ENCODE measurements at places on chromosomes 1 and 21.
A peak's percentile ranks its signal among the peaks of the same experiment; 100 is the strongest.

GRCh38 chr21:46500224-46500861 lies 41.7 kb downstream of the DIP2A start:
- DNase-seq = no peak

DNA sequence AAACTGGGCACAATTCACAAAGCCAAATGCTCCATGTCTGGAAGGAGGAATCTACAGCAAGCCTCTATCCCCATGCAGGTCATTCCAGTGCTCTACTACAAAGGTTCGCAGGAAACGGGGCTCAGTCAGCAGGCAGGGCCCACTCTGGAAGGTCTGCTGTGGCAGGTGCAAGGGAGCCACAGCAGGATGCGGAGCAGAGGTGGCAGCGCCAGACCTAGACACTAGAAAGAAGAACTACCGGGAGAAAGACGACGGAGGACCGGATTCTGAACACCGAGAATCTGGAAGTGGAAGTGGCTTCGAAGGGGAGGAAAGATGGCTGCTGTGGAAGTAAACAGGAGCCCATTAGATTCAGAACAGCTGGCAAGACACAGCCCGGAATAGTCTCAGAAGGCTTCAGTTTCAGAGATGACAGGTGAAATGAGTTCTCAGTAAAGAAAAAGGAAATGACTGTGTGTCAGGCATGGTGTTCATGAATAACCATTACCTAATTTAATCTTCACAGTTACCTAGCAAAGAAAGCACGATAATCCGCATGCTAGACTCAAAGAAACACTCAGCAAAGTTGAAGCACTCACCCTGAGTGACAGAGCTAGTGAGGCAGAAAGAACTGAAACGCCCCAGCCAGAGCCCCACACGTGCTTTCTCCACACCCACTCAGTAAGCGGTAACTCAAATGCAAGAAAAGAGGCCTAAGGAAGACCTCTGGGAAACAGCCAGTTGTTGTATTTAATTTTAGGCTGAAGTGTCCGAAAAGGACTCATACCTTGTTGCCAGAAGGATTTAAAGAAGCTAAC lies 21.4 kb downstream of the SETD4 start:
- peak; percentile 34 for DNase-seq

- DNase-seq = no peak
Measured at GRCh38 chr1:75612976-75613375, 2.1 kb upstream of the SLC44A5 start.

- no peak for DNase-seq
Measured at GRCh38 chr1:43776043-43776761, 68.9 kb downstream of the ST3GAL3 start.

DNA sequence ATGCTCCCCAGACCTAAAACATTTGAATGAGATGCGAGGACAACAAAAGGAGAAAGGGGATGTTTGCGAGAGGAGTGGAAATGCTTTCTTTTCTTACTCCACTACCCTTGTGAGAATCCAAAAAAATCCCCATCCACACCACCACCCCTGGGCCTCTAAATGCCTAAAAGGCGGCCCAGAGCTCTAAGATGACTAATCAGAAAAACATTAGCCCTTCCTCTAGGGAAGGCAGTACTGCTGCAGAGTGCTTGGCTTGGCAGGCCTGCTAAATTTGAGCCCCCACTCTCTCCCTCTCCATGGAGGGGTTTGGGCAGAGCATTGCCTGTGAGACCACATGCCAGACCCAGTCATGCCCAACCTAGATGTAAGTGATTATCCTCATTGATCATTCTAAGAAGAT lies 347.9 kb downstream of the USH2A start:
- no peak for DNase-seq

- DNase-seq = no peak
Measured at GRCh38 chr1:94898491-94899385, 28.2 kb downstream of the CNN3 start.

DNA sequence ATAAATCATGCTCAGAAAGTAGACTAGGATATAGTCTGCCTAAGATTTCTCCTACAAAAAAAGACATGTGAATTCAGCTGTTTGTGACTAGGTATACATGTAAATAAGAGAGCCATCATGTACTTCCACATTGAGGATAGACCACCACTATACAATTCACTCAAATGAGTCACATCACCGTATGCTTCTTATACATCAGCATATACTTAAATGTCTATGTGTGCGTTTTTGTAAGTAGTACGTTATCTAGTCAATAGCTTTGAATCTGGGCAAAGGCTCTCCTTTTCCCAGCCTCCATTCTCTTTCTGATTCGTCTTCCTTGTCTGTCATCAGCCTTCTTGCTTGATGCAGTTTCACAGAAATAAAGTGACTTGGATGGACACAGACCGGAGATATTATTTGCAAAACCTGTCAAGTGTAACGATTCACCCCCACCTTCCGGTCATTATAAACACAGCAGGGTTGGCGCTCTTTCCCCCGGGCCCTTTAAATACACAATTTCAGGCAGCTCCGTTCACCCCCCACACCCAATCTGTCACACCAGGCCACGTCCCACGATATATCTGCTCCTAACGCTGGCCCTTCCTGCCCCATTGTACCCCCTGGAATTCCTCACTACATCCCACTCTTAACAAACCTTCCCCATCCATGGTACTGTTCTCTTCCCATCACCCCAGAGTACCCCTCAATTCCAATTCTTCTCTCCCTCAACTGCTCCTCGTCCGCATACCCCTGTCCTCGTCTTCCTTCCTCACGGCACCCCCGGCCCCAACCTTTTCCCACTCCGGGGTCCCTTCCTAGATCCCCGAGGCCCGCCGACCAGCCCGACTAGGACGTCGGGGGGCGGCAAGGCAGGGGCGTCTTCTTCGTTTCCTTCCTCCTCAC lies 636 bp downstream of the VAMP4 start:
- DNase-seq = peak; percentile 53

DNA sequence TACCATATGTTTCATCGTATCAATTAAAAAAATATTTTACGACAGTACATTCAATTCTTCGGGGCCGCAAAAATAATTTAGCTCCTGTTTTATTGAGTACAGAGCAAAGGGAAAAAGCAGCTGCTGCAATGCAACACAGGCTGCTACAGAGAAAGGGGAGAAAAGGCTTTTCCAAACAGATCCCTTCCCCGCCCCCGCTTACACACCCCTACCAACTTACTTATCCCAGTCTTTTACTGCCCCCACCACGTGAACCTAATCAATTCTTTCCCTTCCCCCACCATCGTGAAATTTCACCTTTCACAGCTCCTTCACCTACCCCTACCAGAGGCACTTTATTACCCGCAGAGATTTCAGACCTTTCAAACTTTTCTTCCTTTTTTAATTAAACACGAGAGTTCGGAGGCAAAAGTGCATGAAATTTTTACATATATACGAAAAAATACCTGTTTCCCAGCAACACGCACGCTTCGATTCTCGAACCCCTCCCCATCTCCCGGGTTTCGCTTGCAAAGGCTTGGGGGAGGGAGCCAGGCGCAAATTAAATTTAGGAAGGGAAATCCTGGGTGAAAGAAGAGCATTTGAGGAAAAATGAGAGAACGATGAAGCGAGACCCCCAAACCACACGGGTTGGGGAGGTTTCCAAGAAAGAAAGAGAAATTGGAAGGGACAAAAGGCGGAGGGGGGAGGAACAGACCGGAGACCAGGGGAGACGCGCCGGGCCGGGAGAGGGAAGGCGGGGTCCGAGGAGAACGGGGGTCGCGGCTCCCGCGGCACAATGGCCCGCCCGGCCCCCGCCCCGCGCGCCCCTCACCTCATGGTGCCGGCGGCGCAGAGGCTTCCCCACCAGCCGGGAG lies 823 bp downstream of the ENAH start:
- DNase-seq = peak; percentile 19

DNA sequence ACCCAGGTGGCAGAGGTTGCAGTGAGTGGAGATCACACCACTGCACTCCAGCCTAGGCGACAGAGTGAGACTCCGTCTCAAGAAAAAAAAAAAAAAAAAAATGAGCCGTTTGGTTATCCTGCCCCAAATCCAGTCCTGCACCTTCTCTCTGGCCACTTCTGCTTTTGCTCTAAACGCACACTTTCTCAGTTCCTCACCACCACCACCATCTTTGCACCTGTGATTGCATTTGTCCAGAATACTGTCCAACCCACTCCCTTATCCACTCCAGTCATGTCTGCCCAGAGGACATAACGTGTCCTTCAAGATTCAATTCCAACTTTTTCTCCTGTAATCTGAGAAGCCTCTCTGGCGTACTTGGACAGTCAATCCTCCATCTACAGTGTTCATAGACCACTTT lies 2.2 kb upstream of the NEK2 start:
- no peak for DNase-seq

GRCh38 chr1:25799935-25800702 lies at the start of gene SELENON:
Gene SELENON (plus strand): TSS chr1:25800193. CDS start chr1:25800231, 38 bp downstream.
- DNase-seq = no peak

- no peak for DNase-seq
Measured at GRCh38 chr1:181588631-181589030, 105.3 kb downstream of the CACNA1E start.

GRCh38 chr1:220808345-220809186 lies 21.9 kb downstream of the MTARC1 start:
- no peak for DNase-seq

DNA sequence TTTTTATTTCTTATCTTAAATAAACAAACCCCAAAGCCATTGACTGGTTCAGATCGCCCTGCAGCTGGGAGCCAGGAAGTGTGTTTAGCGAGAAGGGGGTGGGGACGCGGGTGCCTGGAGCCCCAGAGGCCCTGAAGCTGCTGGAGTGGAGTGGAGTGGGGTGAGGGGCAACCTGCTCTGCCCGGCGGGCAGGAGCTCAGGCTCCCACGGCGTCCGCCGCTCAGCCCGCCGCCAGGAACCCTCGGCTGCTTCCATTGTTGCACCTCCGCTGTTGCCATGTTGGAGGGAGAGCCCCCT lies 673 bp downstream of the PIK3C2B start:
- peak; percentile 60 for DNase-seq

DNA sequence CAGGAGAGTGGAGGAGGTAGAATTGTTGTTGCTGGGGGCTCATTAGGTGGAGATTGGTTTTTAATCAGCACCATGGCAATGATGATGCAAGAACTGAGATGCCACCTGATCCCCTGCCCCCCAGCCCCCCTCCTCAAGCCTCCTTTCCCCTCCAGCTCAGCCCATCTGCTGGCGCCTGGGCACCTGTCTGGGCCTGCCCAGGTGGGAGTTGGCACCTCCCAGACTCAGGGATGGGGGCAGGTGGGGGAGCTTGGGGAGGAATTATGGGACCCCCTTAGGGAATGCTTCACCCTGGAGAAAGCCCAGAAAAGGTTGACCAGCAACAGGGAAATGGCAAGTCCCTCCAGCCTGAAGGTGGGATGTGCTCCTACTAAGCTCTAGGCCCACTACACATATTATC lies 1.5 kb upstream of the NHLH1 start:
- no peak for DNase-seq

- no peak for DNase-seq
Measured at GRCh38 chr1:205933671-205934618, 9.3 kb downstream of the SLC26A9 start.

DNA sequence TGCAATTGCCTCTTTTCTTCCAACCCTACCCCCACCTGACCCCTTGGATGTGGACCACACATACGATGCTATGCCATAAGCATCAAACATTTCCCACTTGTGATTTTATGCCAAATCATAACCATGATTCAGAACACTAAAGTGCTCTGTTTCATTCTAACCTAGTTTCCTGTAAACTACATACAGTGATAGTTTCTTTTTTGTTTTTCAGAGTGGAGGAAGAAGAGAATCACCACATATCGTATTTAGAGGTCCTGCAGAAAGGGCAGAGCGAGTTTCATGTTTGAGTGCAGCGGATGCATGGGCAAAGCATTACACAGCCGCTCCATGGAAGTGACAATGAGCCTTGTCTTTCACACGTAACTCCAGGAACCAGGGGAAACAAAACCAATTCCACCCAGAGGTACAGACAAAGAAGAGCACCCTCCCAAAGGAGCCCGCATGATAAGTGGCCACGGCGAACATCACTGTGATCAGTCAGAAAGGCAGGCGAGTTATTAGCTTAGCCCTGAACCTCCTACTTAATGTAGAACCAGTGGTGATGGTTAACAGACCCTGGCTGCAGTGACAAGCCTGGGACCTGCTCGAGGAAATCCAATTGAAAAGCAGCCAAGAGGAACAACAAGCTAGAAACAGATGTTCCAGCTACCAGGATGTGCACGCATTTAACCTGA lies 64.0 kb upstream of the ZNF281 start:
- DNase-seq = no peak

GRCh38 chr1:183889095-183889494 lies 84.2 kb downstream of the RGL1 start:
- no peak for DNase-seq

DNA sequence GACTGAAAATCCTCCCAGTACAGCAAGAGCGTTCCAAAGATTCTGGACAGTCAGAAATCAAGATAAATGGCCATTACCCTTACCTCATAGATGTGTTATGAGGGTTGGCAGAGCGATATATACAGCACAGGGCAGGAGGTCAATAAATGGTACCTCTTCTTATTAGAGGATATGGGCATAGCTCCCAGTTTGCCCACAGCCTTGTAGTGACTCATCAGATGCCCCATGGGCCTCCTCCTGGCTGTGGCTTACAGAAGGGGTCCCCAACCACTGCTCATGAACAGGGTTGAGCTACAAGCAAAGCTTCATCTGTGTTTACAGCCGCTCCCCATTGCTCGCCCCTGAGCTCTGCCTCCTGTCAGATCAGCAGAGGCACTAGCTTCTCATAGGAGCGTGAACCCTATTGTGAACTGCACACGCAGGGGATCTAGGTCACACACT lies 7.3 kb upstream of the IFNGR2 start:
- DNase-seq = no peak

DNA sequence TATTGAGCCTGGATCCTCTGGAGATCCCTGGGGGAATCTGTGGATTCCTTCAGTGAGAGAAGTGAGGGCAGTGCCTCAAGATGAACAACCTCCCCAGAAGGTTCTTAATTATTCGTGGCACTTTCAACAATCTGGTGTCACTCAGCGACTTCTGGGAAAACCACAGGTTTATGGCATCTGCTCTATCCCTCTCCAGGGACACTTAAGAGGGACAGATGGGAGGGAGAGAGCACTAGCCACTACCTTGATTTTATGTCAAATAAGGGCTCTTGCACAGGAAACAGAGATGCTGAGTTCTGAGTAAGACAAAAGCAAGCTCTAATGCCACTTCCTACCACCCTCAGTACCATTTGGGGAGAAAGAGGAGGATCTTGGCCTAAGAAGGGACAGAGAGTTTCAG lies 21.2 kb upstream of the CHI3L1 start:
- no peak for DNase-seq

- no peak for DNase-seq
Measured at GRCh38 chr1:206102292-206102936, 14.8 kb downstream of the AVPR1B start.

GRCh38 chr1:27163093-27163492 lies 8.2 kb upstream of the SLC9A1 start:
- no peak for DNase-seq

DNA sequence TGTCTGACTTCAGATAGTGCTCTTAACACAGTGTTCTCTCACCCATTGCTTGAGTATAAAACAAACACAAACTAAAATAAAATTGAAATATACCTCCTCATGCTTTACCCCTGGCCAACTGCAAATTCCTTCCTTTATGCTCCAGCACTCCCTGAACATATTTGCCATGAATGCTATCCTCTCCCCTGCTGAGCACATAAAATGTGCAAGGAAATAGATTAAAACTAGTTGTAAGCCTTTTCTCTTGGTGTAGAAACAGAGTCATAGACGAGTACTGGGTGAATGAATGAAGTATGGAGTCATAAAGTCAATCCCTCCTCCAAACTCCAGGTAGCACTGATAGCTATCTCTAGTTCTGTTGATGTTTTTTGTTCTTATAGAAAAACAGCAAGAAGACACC lies 2.6 kb downstream of the GPR161 start:
- DNase-seq = no peak

Measured in putamen (tissue), 1 donor.